Effector memory CD4-positive, alpha-beta T cell (primary cell): ENCODE measurements at places on chromosomes 2 and 18.
A peak's percentile ranks its signal among the peaks of the same experiment; 100 is the strongest.

- no peak for DNase-seq
Observed at GRCh38 chr2:127084611-127085316, 22.2 kb downstream of the BIN1 start.

DNA sequence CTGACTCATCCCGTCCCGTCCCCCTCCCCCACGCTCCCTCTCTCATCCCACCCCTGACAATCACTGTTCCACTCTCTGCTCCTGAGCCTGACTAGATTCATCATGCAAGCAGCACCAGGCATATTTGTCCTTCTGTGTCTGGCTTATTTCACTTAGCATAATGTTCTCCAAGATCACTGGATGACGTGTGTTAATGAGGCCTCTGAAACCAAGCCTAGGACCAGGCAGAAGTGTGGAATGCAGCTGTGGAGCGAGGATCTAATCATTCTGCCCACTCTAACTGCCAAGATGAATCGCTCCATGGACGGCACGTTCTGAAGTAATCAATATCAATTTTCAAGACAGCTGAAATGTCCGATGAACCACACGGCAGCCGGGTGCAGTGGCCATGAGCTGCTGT is 122.4 kb upstream of the ZNF236 start:
- no peak for DNase-seq

- DNase-seq: no peak
Observed at GRCh38 chr2:71811157-71811556, 336.5 kb downstream of the CYP26B1 start.

DNA sequence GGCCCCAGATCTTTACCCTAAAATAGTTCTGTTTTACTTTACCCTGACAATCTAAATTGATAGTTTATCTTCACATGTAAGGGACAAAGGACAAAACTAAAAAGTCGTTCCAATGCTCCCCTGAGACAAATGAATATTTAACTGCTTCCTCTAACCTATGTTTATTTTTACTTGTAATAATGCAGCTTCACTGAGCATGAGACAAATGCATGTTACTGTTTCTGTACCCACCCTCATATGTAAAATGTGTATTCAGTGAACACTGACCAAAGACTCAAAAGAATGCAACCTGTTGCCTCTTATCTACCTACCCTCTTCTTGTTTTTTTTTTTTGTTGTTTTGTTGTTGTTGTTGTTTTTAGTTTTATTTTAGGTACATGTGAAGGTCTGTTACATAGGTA is 1570.9 kb upstream of the SLC39A10 start:
- no peak for DNase-seq

DNA sequence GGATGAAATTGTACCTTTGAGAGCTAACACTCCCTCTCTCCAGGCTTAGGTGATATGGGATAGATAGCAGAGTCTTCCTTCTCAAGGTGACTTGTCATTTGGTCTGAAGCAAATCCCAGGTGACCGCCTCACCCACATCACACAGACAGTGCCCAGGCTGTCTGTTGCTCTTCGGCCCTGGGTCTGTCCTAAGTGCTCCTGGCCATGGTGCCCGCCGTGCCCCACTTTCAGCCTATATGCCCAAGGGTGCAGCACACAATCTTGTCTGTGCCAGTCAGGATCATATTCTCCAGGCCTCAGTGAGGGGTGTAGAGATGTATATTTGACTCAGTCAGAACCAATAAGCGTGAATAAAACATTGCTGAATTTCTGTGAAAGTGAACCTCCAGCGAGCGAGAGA is 326.8 kb downstream of the DYSF start:
- DNase-seq: no peak

DNA sequence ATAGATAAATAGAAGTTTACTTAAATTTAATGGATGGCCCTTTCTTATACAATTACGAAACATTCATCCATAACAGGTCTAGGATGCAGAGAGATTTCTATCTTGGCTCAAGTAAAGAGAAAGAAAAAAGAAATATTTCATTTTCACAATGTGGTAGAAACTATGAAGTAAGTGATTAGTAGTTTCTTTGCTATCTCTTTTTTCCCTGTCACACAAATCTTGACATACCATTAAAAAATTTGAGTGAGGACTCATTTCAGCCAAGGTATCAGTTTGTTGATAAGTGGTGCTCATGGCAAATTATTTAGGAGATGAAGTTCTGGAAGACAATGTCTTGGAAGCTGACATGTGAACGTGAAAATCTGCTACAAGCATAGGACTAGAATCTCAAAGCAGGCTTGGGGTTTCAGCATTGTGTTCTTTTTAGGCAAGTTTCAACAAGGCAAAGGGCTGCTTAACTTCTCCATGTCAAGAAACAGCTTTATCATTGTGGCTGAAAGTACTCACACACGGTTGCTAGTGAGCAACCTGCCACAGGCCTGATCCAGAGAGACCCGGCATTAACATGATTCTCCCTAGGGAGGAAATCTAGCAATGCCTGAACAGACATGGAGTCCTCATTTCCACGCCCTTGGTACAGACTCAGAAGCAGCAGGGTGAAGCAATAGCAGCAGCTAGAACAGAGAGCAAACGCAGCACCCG is 414.6 kb downstream of the DLGAP1 start:
- DNase-seq: no peak

DNA sequence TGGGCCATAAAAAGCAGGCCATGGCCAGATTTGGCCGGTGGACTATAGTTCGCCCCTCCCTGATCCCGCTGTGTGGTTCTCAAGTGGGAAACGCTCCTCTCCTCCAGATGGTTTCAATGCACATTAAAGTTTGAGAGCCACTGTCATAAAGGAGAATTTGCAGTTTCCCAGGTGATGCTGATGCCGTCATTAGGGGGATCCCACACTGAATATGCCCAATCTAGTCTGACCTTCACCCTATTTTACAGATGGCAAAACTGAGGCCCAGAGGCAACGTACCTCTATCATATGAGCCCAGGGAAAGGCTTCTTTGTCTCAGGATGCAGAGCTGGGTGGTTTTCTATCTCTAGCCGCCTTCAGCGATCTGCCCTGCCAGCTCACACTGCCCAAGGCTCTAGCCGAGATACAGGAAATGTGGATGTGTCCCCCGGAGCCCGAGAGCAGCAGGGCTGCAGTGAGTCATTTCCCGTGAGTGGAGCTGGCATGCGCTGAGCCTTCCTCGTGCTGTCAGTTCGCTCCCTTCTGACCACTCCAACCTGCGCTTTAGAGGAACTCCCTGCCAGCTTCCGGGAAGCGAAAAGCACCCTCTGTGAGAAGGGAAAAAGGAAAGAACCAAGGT is 116.2 kb downstream of the SMAD7 start:
- peak; percentile 75 for DNase-seq

DNA sequence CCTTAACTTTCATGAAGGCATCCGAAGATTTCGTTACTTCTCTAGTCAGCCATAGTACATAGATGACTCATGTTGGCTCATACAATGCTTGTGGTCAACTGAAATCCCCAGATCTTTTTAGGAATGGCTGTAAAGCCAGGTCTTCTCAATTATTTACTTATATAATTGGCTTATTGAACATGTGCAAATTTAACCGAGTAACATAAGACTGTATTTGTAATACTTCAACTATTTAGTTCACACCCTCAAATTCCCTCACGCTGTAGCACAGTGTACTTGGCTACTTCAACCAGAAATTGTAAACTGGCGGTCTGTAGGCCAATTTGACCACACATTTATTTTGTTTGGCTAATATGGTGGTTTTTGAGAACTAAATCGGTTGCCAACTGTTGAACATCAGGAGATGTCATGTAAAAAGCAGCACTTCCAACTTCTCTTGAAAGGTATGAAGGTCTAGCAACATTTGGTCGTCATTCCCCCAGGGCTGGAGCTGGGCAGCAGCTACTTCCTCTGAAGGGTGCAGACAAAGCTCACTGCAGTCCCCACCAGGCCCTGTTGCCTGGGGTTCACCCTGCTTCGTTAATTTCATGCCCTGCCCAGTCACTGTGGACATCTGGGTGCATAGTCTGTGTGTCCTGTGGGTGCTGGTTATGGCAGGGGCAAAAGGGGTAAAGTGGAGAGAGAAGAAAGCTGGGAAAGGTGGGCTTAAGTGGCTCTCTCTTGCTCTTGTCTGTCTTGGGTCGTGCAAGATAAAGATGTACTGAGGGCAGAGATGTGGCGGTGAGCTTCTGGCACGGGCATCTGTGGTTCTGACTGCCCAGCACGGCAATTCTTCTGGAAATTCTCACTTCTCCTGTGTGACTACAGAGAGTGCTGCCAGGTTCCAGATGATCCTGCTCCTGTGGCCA is 3.2 kb upstream of the SH3RF3 start:
- DNase-seq: no peak

- no peak for DNase-seq
Observed at GRCh38 chr2:192126426-192126825, 68.3 kb downstream of the TMEFF2 start.

- DNase-seq: peak; percentile 45
Observed at GRCh38 chr2:102449370-102449974, 23.6 kb upstream of the SLC9A4 start.

DNA sequence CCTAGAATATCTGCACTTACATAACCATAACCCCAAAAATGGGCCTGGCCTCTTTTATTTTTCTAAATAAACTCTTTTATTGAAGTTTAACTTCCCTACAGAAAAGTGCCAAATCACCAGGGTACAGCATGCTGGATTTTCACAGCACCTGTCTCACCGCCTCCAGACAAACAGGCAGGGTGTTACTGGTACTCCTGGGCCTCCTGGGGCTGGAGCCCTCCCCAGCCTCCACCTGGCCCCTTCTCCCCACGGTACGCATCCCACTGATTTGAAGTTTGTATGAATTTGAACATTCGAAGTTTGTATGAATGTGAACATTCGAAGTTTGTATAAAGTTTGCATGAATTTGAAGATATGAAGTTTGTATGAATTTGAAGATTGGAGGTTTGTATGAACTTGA is 232.1 kb downstream of the NDUFA10 start:
- DNase-seq: no peak
